Stimulated activated CD8-positive, alpha-beta memory T cell treated with anti-CD3 and anti-CD28 coated beads, Interleukin-2, amount 100 ng/mL, for 1 hour (primary cell): ENCODE measurements at places on chromosomes 5 and 9.

DNA sequence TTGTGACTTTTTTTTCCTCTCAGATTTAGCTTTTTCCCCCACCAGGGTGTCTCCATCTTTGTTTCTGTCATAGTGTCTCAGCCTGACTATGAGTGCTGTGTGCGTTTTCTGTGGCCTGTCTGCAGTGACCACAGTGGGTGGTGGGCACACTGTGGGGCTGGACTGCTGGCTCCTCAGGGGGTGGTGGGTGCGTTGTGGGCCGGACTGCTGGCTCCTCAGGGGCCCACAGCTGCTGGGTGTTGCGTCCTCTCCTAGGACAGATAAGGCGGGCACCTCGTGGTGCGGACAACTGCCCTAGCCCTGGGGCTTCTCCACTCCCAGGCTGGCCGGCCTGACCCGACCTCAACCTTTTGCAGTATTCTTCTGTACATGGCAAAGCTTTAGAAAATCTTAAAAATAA lies 100.4 kb downstream of the EHMT1 start:
- no peak for DNase-seq

GRCh38 chr9:22079873-22080341 lies 70.8 kb upstream of the CDKN2B start:
- DNase-seq, result no peak

DNA sequence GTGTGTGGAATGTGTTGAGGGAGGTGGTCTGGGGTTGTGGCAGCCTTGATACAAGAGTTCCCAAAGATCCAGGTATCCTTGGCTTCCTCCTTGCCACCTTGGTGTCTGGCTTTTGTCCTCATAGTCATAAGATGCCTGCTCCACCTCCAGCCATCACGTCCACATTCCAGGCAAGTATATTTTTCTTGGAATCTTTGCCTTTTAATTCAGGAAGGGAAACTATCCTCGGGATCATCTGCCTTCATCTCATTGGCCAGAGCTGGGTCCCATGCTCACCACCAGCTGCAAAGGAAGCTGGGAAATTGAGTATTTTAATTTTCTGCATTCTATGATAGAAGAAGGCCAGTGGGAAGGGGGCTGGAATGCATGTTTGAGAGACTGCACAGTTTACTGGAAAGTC lies 186.7 kb downstream of the C9orf50 start:
- DNase-seq, result no peak

DNA sequence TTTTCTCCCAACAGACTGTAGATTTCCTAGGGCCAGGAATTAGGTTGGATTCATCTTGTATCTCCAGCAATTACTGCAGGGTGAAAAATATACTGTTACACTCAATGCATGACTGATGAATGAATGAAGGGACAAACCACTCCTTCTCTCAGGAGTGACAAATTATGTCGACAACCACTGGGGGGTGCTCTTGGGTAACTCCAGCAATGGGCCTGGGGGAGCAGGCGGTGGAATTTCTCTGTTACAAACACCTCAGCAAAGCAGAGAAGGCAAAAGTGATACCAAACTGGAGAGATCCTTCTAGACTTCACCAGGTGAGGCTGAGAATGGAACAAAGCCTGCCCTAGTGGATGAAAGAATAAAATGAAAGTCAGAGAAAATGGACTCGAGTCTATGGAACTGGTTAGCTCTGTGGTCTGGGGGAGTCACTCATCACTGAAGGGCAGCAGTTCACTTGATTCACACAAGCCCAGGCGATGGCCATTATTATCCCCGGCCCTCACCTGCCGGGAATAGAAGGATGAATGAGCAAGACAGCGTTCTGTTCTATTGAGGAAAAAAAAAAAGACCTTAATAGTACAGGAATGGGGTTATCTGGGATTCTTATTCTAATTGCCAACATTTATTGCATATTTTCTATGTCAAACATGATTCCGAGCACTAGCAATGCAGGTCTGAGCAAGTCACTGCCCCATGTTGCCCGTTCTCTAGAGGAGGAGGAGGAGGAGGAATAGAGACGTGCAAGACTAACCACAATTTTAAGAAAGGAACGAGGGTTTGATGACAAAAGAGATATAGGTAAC lies 341.1 kb downstream of the ASTN2 start:
- DNase-seq, result no peak

DNA sequence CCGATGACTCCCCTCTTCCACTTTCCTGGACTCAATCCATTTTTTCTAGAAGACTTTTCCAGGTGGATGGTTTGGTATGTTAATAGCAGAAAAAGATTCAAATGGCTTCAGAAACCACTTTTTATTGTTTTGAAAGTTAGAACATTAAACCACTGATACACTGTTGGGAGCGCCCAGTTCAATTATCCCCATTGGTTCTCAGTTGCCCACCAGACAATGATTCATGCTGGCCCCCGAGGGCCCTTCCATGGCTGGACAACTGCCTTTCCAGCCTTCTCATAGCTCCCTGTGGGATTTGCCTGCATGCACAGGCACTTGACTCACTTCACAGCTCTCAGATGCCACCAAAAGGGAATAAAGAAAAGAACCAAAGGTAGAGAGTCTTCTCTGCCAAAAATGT lies 21.3 kb upstream of the ANKRD34B start:
- no peak for DNase-seq

DNA sequence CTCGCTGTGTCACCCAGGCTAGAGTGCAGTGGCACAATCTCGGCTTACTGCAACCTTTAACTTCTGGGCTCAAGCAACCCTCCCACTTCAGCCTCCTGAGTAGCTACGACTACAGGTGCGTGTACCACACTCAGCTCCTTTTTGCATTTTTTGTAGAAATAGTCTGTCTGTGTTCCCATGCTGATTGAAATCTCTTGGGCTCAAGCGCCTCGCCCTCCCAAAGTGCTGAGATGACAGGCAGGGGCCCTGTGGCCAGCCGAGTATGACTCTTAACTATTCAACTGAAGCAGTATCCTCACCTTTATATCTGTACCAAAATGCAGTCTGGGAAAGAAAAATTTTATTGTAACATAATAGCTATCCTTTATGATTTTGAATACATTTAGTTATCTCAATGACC lies 12.2 kb upstream of the NIM1K start:
- no peak for DNase-seq

GRCh38 chr9:134348404-134349155 lies 22.3 kb downstream of the RXRA start:
- no peak for DNase-seq

- DNase-seq, result no peak
These were observed 719 bp downstream of the PAIP2 start for GRCh38 chr5:139342423-139342723.

- DNase-seq, result no peak
These were observed 64.8 kb downstream of the NUP214 start for GRCh38 chr9:131190191-131190590.

GRCh38 chr5:17267106-17267505 lies 49.7 kb downstream of the BASP1 start:
- no peak for DNase-seq

DNA sequence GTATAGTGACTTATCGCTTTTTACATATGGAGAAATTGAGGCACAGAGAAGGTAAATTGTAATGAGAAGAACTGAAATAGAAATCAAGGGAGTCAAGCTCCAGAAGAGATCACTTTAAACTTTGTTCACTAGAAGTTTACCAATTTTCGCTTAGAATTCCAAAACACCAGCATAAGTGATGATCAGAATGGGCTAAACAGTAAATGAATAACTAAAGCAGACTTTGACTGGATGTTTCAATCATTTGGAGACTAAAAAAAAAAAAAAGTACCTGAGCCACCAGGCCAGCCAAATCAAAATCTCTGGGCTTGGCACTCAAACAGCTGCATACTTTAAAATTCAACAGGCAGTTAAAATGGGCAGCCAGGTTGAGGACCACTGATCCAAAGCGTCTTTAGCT lies 38.2 kb upstream of the FYB1 start:
- no peak for DNase-seq

- DNase-seq, result no peak
These were observed 59.7 kb downstream of the PCSK1 start for GRCh38 chr5:96373381-96373733.

GRCh38 chr9:136605988-136606660 lies 56.6 kb upstream of the EGFL7 start:
- DNase-seq, result no peak

- DNase-seq, result no peak
These were observed 86.3 kb upstream of the SPRY4 start for GRCh38 chr5:142411103-142411502.

DNA sequence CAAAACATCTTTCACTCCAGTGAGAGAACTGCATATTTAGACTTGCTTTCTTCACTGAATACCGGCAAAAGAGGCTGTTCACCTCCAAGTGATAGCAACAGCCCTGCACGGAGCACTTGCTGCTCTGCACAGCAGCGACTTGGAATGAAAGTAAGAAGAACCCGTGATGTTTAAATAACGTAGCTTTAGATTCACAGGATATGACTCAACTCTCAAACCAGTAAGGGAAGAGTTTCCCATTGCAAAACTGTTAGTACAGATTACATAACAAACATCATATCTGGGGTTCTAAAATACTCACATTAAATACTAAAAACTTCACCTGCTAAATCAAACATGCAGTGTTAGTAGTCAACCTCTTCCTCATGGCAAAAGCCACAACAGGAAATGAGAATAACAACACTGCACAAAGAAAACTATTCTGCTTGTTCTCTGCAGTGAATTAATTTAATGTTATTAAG lies 203.4 kb downstream of the MCTP1 start:
- DNase-seq, result no peak

DNA sequence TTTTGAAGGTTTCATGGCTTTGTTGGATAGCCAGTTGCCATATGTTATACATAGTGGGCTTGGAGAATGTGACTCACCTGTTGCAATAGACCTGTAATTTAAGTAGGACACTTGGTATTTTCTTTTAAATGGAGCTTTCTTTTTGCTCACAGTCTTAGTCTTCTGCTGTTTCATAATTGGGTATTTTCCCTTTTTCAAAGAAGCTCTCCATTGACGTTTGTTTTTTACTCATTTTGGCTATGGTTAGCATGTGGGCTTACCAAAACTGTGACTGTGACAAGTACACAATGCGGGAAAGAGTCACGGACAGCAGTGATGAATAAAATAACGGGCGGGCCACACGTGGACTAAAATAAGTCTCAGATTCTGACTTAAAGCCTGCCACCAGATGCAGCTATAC lies 23.2 kb upstream of the RNF20 start:
- DNase-seq, result no peak

DNA sequence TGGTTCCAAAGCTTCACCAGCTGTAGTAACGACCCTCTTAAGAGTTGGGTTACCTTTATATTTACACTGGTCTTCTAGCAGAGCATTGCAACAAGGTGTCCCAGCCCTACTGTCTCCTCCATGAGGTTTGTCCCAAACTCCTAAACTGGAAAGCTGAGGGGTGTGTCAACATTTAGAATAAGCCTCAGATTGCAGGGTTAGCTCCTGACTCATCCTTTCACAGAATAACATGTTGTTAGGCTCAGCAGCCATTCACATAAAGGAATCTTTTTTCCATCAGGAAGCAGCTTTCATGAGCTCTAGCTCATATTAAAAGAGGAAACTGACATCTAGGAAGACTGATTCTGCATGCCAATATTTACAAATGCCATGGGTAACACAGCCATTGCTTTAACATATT lies 238.7 kb downstream of the EFNA5 start:
- no peak for DNase-seq

- DNase-seq, result no peak
These were observed 441.5 kb downstream of the RASEF start for GRCh38 chr9:82621447-82621846.

- DNase-seq, result no peak
These were observed 20.2 kb downstream of the OCLN start for GRCh38 chr5:69512740-69513260.

DNA sequence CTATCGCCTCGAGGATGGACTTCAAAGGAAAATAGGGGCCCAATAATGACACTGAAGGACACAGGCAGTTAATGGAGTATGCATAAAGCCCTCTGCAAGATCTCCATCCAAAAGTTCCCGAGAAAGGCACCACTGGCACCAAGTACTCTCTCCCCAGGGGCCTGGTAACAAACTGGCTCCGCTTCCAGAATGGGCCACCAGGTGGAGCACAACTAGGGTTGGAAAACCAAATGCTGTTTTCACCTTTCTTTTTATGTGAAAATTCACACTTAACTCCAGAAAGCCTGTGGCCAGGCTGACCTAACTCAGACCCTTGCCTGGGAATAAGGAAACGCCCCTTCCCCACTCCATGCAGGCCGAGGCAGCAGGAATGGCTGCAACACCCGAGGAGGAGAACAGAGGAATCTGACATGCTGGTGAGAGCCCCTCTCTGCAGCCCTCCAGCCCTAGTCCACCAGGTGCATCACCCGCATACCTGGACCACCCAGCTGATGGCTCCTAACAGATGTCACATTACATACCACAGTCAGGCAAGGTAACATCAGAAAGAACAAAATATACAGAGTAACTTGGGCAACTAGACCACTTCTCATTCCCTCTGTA lies 42.8 kb downstream of the CAMSAP1 start:
- DNase-seq, result peak; percentile 48

DNA sequence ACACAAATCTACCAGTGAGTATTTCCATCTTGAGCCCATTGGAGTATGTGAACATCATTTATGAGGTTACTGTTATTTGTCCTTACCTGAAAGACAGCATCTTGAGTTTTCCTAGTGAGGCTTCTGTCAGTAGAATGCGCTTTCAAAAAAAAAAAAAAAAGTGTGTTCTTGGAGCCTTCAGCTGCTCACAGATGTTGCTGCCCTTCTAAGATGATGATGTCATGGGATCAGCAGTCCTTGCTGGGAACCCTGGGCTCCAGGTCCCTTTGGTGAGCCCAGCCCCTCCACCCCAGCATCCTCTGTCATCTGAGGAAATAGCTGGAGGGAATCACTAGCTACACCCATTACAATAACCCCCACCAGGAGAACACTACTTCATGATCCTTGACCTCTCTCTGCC lies 83.3 kb downstream of the ATPSCKMT start:
- no peak for DNase-seq

DNA sequence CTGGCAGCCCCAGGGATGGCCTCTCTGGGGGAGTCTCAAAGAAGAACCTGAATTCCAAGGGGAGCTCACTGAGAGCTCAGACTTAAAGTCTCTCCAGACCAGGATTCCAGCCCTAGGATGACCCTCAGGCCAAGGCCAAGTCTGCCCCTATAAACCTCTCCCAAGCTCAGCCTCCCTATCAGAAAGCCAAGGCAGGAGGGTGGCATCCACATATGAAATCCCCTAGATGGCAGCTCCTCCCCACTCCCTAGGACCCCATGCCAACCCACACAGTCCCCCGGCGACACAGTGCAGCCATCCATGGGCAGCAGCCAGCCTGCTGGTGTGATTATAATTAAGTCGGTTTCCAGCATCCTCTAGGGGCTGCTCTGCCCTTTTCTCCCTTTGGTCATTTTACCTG lies 269.9 kb downstream of the CDK5RAP2 start:
- no peak for DNase-seq

DNA sequence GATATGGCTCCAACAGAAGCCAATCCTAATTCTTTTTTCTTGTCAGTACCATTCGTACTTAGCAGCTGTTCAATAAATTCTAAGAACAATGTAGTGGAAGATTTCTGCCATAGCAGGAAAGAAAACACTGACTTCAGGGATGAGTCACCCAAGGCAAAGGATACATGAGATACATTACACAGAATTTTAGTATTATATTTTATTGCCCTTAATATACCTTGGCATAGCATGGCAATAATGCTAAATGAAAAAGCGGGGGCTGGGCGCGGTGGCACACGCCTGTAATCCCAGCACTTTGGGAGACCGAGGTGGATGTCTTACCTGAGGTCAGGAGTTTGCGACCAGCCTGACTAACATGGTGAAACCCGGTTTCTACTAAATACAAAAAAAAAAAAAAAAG lies 619.1 kb upstream of the DAB2 start:
- DNase-seq, result no peak
